H9 (cell line): ENCODE measurements at places on chromosomes 12 and 14. TPM values are rescaled to one million over a fixed set of nuclear protein-coding genes. Genes with fewer than 3 reads are reported as not detected.

The CCDC196 gene
- not detected in 2 replicates for total RNA-seq

The KRR1 gene
- 88.9 and 92.2 TPM in 2 replicates for total RNA-seq

The RTN1 gene
- 0.92 and 1.8 TPM in 2 replicates for total RNA-seq

The LRFN5 gene
- 1.3 and 3.0 TPM in 2 replicates for total RNA-seq

The ASPG gene
- total RNA-seq = 0.24 and 0.33 TPM in 2 replicates

GRCh38 chr12:12007001-12007712 is 63.6 kb upstream of the BCL2L14 start:
- no peak overlapping the region for H3K27ac ChIP-seq
- H3K36me3 ChIP-seq = peaks cover 4% of the 10 kb centered on the region; the same call in 1 of the 2 replicates
- no peaks in the 10 kb centered on the region for H3K27me3 ChIP-seq

GRCh38 chr12:52590021-52590420 is 11.2 kb downstream of the KRT72 start:
- no peaks in the 10 kb centered on the region for H3K4me1 ChIP-seq
- no peak overlapping the region for H3K27ac ChIP-seq
- no peak overlapping the region for H3K4me3 ChIP-seq
- no peak for DNase-seq

GRCh38 chr14:100062590-100062989 is 2.6 kb upstream of the EVL start:
- H3K36me3 ChIP-seq = peaks cover 2% of the 10 kb centered on the region; the same call in 1 of the 3 replicates
- DNase-seq = no peak
- no peak overlapping the region for H3K4me3 ChIP-seq

GRCh38 chr14:96580566-96580965 is 78.4 kb downstream of the PAPOLA start:
- no peaks in the 10 kb centered on the region for H3K36me3 ChIP-seq
- no peaks in the 10 kb centered on the region for H3K4me1 ChIP-seq
- DNase-seq = no peak
- no peak overlapping the region for H3K27ac ChIP-seq

- H3K27ac ChIP-seq = no peak overlapping the region
- no peaks in the 10 kb centered on the region; the same call in 1 of the 2 replicates for H3K4me1 ChIP-seq
- no peak overlapping the region for H3K4me3 ChIP-seq
- no peak for DNase-seq
Measured at GRCh38 chr12:43291516-43291915, 260.5 kb downstream of the ADAMTS20 start.
